Uterus (tissue), 4 donors: ENCODE measurements at places on chromosomes 12 and 14. TPM values are rescaled to one million over a fixed set of nuclear protein-coding genes. Genes with fewer than 3 reads are reported as not detected.
A peak's percentile ranks its signal among the peaks of the same experiment; 100 is the strongest.

The DBX2 gene
- not detected for total RNA-seq

DNA sequence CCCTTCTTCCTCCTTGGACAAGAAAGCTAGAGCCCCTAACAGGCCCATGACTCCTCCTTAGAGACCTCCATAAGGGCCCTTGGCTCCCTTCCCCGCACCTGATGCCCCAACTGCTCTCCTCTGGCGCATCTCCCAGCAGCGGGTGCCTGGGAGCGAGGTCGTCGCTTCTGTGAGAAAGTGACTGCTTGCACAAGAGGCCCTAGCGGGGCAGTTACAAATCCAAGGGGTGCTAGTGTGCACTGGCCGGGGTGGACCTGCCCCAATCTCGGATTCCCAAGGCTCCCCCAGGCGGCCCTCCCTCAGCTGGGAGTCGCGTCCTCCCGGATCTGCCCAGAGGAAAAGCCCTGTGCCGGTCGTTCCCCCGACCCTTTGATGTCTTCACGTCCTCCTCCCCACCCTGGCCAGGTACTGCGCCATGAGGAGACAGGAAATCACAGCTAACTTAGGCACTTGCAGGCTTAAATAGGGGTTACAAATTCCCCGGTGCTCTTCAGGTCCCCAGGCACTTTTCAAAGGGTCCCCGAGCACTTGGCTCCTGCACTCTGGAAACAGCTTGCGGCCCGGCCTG, 2.8 kb downstream of the NKX2-8 start:
- no peak for DNase-seq
- no peaks in the 10 kb centered on the region for H3K36me3 ChIP-seq
- no peaks in the 10 kb centered on the region for H3K27me3 ChIP-seq
- no peak overlapping the region for H3K27ac ChIP-seq
- H3K4me3 ChIP-seq = no peak overlapping the region

GRCh38 chr14:69610874-69611171, 573 bp upstream of the SUSD6 start:
- H3K4me1 ChIP-seq = no peaks in the 10 kb centered on the region
- peak overlapping the region; percentile 51 for H3K4me3 ChIP-seq
- DNase-seq = no peak
- peak overlapping the region; percentile 84 for H3K27ac ChIP-seq
- H3K36me3 ChIP-seq = no peaks in the 10 kb centered on the region
- no peaks in the 10 kb centered on the region for H3K27me3 ChIP-seq

DNA sequence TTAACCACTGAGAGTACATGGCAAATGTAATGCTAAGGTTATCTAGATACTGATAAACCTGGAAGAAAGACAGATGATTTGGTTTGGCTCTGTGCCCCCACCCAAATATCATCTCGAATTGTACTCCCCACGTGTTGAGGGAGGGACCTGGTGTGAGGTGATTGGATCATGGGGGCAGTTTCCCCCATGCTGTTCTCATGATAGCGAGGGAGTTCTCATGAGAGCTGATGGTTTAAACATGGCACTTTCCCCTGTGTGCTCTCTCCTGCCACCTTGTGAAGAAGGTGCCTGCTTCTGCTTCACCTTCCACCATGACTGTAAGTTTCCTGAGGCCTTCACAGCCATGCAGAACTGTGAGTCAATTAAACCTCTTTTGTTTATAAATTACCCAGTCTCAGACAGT, 14.2 kb downstream of the NOXRED1 start:
- H3K27me3 ChIP-seq = no peaks in the 10 kb centered on the region
- H3K4me3 ChIP-seq = no peak overlapping the region
- DNase-seq = no peak
- no peak overlapping the region for H3K27ac ChIP-seq
